ENCODE measurements at places on chromosomes 16 and 17.

DNA sequence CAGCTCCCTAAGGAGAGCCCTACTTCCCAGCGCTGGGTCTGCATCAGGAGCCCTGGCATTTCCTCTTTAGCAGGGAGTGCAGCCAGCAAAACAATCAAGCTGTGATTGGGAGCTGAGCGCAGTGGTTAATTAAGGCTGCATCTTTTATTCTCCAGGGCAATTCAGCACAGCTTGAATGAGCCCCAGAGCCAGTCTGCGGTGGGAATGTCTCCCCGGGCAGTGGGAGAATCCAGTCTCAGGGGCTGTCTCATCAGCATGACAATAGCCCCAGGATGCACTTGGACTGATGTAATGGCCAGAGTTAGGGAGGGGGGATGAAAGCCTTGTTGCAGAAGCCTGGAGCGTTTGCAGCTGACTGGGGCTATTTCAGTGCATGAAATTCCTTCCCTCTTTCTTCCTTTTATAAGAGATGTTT, 292.6 kb upstream of the SOX9 start:
- DNase-seq, result no peak

- peak; percentile 26 for DNase-seq
Observed at GRCh38 chr17:43338886-43339516, 59.8 kb upstream of the ARL4D start.

DNA sequence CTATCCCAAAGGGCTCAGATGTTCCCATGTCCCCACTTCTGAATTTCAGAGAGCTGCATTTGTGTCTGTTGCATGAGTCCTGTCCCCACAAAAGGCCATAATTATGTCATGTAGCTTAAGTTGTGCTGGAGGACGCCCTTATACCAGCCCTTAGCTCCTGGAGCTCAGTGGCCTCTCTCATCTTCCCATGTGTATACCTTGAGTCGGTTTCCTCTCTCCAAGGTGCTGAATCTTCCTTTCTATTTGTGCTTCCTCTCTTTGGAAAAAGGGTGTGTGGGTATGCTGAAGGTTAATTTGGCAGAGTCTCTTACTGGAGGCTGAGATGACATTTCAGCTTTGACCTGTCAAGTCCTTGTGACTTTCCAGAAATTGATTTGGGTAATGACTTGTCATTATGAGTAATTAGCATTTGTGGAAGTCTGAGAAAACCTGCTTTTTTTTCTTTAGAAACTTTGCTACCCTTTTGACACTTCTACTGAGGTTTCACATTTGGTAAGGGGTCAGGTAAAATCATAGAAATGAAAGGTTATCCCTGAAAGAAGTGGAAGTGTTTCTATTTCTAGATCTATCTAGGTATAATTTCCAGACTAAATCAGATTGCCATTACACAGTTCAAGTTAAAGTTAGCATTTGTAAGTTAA, 185.4 kb downstream of the ABCC12 start:
- DNase-seq, result no peak

DNA sequence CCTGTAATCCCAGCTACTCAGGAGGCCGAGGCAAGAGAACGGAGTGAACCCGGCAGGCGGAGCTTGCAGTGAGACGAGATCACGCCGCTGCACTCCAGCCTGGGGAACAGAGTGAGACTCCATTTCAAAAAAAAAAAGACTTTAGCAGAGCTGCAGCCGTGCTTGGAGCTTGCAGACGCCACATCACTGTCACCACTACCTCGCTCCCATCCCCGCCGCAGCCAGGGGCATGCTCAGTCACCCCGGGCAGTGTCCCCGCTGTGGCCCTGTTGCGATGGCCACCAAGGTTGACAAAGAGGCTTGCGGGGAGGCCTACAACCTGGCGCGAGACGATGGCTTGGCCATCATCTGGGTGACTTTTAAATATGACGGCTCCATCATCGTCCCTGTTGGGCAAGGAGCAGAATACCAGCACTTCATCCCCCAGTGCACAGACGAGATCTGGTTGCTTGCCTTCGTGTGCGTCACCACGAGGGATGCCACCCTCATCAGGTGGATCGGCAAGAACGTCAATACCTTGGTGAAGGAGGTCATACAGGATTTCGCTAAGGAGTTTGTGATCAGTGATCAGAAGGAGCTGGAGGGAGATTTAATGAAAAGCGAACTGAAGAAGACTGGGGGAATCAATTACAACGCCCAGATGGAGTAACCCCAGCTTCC, 118.1 kb downstream of the TNFRSF13B start:
- no peak for DNase-seq

DNA sequence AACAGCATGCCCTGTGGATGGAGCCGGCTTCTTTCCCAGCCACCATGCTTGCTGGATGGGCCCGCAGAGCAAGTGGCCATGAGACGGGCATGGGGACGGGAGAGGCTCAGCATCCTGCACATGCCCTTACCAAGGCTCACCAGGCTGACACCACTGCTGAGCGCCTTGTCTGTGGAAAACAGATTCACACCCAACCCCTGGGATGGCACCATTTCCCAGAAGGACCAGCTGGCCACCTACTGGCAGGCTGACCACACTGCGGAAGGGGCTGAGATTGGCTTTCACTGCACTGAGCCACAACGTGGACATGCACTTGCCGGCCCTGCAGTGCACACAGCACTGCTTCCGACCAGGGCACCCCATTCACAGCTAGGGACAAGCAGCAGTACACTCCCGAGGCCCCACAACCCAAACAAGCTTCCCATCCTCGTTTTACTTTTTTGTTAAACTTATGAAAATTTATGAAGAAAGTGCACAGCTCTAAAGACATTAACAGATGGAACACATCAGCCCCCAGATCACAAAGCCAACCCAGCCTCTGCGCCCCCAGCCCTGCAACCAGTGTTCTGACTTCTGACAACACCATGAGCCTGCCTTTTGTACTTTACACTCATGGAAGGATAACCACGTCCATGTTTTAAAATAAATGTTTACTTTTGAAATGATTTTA, 13.9 kb upstream of the KRTAP17-1 start:
- peak; percentile 42 for DNase-seq

- no peak for DNase-seq
Observed at GRCh38 chr16:2237102-2237482, 848 bp downstream of the DNASE1L2 start.

- DNase-seq, result no peak
Observed at GRCh38 chr16:11706180-11706742, 36.4 kb downstream of the TXNDC11 start.

DNA sequence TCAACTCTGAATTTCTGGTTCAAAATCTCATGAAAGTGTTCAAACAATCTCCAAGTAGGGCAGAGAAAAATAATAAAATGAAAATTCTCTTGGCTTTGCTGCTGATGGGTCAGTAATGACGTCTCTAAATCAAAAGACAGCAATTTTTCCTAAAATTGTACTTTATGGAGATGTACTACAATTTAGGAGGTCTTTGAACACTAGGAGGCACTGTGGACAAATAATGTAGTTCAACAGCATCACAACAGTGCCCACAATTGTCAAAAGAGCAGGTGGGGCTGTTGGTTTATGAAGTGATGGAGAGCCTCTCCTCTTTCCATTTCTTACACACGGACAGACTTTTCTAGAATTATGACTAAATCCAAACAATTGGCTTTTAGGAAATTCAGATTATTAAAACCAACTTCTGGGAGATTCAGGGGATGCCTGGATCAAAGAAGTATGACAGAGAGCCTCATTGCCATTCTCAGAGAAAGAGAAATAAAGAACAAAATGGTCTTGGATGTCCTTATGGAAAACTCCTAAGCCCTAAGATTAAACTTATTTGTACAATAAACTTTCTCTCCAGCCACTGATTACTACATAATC, 23.8 kb downstream of the EZH1 start:
- DNase-seq, result peak; percentile 56

- peak; percentile 77 for DNase-seq
Observed at GRCh38 chr17:17641621-17642409, 39.4 kb upstream of the RAI1 start.

- no peak for DNase-seq
Observed at GRCh38 chr17:79706931-79707850, 23.6 kb upstream of the ENPP7 start.

DNA sequence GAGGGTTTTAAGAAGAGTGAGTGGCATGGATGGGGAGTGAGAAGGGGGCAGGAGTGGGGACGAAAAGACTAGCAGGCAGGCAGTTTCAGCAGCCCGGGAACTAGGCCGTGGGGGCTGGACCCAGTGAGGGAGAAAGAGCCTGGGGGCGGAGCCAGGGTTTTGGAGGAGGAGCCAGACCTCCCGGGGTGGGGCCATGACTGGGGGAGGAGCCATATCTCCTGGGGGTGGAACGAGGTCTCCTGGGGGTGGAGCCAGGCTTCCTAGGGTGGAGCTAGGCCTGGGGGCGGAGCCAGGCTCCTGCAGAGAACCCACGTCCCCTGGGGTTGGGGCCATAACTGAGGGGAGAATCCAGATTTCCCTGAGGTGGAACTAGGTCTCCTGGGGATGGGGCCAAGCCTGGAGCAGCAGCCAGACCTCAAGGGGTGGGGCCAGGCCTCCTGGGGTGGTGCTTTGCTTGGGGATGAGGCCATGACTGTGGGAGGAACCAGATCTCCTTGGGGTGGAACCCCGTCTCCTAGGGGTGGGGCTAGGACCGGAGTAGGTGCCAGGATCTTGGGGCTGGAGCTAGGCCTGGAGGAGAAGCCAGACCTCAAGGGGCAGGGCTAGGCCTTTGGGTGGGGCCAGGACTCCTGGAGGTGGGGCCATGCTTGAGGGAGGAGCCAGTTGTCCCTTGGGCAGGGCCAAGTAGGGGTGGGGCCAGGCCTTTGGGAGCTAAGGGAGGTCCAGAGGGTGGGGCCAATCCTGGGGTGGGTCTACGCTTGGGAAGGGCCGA, 41.7 kb upstream of the JPH3 start:
- DNase-seq, result peak; percentile 45

DNA sequence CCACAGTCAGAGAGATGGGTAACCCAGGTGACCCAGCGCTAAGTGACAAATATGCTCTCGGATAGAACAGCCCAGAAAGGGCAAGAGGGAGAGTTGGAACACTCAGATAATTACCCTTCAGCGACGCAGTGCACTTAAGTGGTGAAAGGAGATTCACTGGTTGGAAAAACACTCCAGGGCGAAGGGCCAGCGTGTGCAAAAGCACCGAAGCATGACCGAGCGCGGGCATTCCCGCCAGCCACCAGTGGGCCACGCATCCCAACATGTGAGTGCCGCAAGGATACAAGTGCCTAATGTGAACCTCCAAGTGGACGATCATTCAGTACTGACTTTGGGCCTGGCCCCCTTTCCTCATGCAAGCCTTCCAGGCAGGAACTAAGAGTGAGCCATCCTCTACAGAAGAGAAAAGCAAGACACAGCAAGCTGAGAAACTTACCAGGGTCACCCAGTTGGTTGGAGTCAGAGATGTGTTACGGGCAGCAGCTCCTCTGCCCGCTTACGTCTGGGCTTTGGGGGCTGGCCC, 258.4 kb downstream of the C16orf95 start:
- no peak for DNase-seq

GRCh38 chr16:17450291-17450690, 20.5 kb downstream of the XYLT1 start:
- DNase-seq, result no peak

GRCh38 chr17:53942436-53942835, 119.7 kb downstream of the KIF2B start:
- DNase-seq, result no peak

- peak; percentile 93 for DNase-seq
Observed at GRCh38 chr17:75996665-75997590, 3.7 kb upstream of the CDK3 start.

- DNase-seq, result no peak
Observed at GRCh38 chr16:1997494-1998359, 8.0 kb downstream of the SYNGR3 start.

DNA sequence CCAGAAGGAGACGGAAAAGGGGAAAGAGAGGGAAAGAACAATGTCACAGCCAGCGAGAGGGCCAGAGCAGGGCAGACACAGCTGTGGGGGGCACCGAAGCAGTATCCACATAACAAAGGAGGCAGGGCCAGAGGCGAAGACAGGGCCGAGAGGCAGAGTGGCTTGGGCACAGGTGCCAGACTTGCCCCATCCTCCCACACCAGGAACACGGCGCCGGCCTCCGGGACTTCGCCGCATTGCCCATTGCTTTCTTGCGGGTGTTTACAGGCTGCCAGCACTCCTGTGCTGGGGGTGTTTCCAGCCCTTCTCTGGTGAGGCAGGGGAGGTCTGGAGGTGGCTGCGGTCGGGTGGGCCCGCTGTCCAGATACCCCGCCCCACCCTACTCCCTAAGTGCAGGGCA, 78.0 kb downstream of the ENGASE start:
- DNase-seq, result no peak

GRCh38 chr17:929586-929985, 50.0 kb downstream of the NXN start:
- no peak for DNase-seq

GRCh38 chr16:86545954-86546637, 8.9 kb downstream of the MTHFSD start:
- DNase-seq, result no peak

DNA sequence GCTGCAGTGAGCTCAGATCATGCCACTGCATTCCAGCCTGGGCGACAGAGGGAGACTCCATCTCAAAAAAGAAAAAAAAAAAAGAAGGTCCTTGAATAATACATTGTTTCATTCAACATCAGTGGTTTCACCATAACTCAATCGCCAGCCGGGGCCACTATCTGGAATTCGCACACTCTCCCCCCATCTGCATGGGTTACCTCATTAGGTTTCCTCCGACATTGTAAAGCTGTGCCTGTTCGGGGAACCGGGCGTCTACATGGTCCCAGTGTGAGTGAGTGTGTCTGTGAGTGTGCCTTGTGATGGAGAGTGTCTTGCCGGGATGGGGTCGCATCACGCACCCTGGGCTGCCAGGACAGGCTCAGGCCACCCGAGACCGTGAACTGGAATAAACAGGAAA, 16.6 kb upstream of the RBBP6 start:
- no peak for DNase-seq

DNA sequence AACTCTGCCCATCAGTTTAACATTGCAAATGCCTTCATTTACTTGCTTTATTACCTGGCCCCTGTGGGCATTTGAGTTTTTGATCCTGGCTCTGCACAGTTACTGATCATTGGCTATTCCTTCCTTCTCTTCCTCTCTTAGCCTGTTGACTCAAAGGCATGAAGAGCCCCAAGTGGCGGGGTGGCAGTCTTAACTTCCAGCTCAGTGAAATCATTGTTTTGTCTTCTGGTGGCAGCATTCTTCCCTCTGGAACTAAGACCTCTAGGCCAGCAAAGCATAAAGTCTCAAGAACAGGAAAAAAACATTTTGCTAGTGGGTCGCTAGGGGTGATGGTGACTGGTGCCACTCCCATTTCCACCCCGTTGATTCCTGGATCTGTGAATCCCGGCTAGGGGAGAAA, 52.3 kb upstream of the MRTFB start:
- DNase-seq, result no peak

- no peak for DNase-seq
Observed at GRCh38 chr16:1184156-1184868, 31.4 kb downstream of the CACNA1H start.

DNA sequence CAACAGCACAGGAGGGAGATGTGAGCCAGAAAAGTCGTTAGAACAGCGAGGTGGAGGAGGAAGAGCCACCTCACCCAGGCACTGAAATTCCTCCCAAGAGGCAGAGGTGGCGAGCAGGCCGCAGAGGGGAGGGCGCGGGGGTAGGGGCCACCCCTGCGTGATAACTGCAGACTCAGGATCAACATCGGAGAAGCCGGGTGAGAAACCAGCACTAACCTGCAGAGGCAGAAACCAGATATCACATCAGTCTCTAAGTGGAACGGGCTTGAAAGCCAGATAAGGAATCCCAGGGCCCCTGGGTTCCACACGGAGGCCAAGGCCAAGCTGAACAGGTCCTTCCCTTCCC, 39.4 kb upstream of the ZC3H18 start:
- no peak for DNase-seq
